ENCODE measurements at places on chromosomes 16 and 17.

- DNase-seq = no peak
- H3K36me3 ChIP-seq = no peaks in the 10 kb centered on the region
- no peaks in the 10 kb centered on the region for H3K4me1 ChIP-seq
- H3K27me3 ChIP-seq = no peaks in the 10 kb centered on the region
- H3K4me3 ChIP-seq = no peak overlapping the region
- H3K27ac ChIP-seq = no peak overlapping the region
These were observed 85.5 kb downstream of the GSG1L start for GRCh38 chr16:27977966-27978365.

GRCh38 chr17:78818932-78819331 lies 21.7 kb downstream of the USP36 start:
- no peaks in the 10 kb centered on the region for H3K27me3 ChIP-seq
- peak overlapping the region; percentile 83 for H3K27ac ChIP-seq
- peaks cover 61% of the 10 kb centered on the region for H3K36me3 ChIP-seq
- H3K4me3 ChIP-seq = no peak overlapping the region
- H3K4me1 ChIP-seq = peaks cover 59% of the 10 kb centered on the region
- peak; percentile 85 for DNase-seq

- no peaks in the 10 kb centered on the region for H3K27me3 ChIP-seq
- no peak overlapping the region for H3K27ac ChIP-seq
- peaks cover 24% of the 10 kb centered on the region for H3K4me1 ChIP-seq
- no peaks in the 10 kb centered on the region for H3K36me3 ChIP-seq
- no peak for DNase-seq
- H3K4me3 ChIP-seq = no peak overlapping the region
These were observed 76.6 kb downstream of the NLK start for GRCh38 chr17:28119046-28119445.

- no peak for DNase-seq
- H3K4me1 ChIP-seq = peaks cover 26% of the 10 kb centered on the region
- no peaks in the 10 kb centered on the region for H3K27me3 ChIP-seq
These were observed 156.8 kb upstream of the CHMP6 start for GRCh38 chr17:80834893-80835275.

GRCh38 chr17:43092901-43093300 lies 32.3 kb downstream of the BRCA1 start:
- no peak overlapping the region for H3K27ac ChIP-seq
- H3K4me3 ChIP-seq = no peak overlapping the region
- no peaks in the 10 kb centered on the region for H3K4me1 ChIP-seq
- H3K27me3 ChIP-seq = no peaks in the 10 kb centered on the region
- H3K36me3 ChIP-seq = no peaks in the 10 kb centered on the region

DNA sequence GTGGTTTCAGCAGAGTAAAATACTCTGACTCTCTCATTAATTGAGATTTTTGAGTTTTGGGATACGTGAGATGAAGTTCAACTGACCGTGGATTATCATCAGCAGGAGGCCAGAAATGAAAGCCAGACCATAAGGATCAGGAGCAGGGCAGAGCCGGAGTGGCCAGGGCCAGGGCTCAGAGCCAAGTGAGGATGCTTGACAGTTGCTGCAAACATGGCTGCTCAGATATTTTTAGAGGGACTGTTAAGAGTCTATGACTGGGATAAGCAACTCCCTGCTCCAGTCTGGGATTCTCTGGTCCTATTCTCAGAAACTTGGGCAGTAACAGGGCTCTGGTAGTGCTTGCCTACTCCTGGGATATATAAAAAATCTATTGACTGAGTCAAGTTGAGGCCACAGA lies 17.6 kb upstream of the CDH13 start:
- H3K27me3 ChIP-seq = no peaks in the 10 kb centered on the region
- no peaks in the 10 kb centered on the region for H3K36me3 ChIP-seq
- H3K4me3 ChIP-seq = no peak overlapping the region
- H3K27ac ChIP-seq = no peak overlapping the region
- H3K4me1 ChIP-seq = no peaks in the 10 kb centered on the region

DNA sequence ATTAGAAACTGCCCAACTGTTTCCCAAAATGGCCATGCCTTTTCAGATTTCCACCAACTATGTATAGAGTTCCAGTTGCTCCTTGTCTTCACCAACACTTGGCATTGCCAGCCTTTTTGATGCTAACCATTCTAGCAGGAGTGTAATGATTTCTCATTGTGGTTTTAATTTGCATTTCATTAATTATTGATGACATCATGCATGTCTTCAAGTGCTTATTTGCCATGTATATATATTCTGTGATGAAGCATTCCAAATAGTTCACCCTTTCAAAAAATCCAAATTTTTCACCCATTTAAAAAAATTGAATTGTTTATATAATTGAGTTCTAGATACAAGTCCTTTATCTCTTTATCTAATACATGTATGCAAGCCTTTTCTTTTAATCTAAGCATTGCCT lies 245.9 kb upstream of the TNRC6C start:
- DNase-seq = no peak
- no peaks in the 10 kb centered on the region for H3K27me3 ChIP-seq
- H3K27ac ChIP-seq = no peak overlapping the region
- no peaks in the 10 kb centered on the region for H3K4me1 ChIP-seq
- H3K4me3 ChIP-seq = no peak overlapping the region

DNA sequence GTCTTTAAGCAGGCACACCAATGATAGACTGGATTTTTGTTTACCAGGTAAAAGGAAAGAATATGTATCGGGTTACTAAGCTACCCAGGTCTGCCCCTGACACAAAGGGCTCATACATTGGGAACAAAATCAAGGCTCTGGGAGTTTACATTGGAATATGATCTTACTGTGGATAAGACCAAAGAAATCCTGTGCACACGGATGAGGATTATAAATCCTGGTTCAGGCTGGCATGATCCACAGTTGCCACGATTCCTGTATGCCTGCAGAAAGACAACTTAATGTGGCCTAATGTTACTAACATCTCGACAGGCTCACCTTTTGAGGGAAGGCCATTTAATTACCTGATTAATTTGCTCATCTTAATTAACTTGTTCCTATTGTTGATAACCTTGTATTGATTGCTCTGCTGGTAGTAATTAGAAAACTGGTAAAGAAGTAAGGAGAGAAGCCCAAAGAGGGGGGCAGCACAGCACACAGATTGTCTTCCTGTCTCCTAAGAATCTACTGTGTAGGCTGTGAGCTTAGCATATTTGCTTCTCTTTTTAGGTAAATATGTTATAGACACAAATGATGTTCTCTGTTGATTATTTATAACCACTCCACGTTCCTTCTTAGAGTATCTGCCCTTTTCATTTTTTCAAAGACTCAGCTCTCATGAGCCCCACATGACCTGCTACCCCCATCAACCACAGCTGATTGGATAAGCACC lies 51.0 kb upstream of the TOX3 start:
- no peaks in the 10 kb centered on the region for H3K4me1 ChIP-seq
- DNase-seq = no peak
- no peak overlapping the region for H3K27ac ChIP-seq
- no peak overlapping the region for H3K4me3 ChIP-seq
- no peaks in the 10 kb centered on the region for H3K27me3 ChIP-seq

DNA sequence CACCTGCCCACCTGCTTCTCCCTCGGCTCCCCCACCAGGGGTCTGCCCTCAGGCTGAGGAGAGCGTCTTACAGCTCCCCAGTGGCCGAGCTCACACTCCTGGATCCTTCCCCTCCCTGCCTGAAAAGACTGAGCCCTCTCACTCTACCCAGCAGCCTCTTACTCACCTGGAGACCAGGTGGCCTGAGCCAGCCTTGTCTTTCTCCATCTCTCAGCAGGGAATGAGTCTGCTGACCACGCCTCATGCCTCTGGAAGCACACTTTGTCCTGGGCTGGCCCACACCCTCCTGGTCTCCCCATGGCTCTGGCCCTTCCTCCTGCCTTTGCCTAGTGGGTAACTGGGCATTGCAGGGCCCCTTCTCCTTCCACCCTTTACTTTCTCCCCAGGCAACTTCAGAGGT lies 177.2 kb downstream of the ENGASE start:
- no peak overlapping the region for H3K4me3 ChIP-seq
- no peak overlapping the region for H3K27ac ChIP-seq
- no peaks in the 10 kb centered on the region for H3K36me3 ChIP-seq
- no peaks in the 10 kb centered on the region for H3K27me3 ChIP-seq

All from CD4-positive, alpha-beta memory T cell (primary cell).